ENCODE measurements at places on chromosomes 16 and 17.

DNA sequence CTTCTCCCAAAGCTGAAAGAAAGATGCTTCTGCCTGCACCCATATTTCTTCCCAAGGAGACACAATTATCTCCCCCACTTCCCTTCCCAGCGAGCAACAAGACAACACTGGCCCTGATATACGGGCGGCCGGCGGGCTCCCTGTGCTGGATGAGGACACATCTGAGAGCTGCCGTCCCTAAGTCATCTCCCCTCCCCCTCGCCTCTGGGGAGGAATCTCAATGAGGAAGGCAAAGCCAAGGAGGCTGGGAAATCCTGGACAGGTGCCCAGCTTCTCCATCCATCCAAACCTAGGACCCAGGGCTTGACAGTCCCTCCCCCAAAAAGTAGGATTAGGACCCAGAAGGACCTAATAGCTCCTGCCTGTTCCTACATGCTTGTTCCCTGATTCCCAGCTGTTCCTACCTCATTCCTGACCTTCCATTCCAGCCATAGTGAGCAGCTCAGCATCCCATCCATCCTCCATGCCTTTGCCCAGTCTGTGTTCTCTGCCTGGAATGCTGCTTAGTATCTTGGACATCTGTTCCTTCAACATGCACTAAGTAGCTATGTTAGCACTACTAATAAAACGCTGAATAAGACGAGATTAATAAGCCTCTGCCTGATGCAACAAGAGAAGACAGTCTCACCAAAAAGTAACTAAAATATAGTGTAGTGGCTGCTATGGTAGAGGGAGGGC lies 167.9 kb downstream of the CCT6B start:
- no peak for DNase-seq

DNA sequence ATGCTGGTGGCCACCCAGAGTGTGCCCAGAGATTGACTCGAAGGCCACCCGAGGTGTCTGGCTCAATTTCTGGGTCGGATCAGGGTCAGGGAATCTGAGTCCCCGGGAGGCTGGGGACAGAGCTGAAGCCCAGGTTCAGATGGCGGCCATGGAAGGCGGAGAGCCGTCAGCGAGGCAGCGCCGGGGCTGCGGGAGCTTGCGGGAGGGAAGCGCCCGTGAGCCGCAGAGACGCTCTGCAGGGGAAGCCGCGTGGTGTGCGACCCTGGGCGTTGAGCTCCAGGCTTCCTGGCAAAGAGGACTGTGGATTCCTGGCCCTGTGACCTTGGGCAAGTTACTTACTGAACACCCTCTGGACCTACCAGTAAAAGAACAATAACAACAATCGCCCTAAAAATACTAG lies 518 bp upstream of the SPATA22 start:
- no peak for DNase-seq

GRCh38 chr17:67390006-67390645 lies 13.0 kb downstream of the PITPNC1 start:
- DNase-seq, result no peak

GRCh38 chr16:4403133-4403949 lies 13.1 kb downstream of the CORO7 start:
- DNase-seq, result no peak
